Psoas muscle (tissue), 8 donors: ENCODE measurements at places on chromosomes 6 and 20. TPM values are rescaled to one million over a fixed set of nuclear protein-coding genes. Genes with fewer than 3 reads are reported as not detected.

Gene OR2H2
- polyA plus RNA-seq, result not detected

Gene MAFB
- 14.1 TPM for polyA plus RNA-seq

Gene B3GAT2
- polyA plus RNA-seq, result 0.04 TPM

Gene ROS1
- polyA plus RNA-seq, result 0.04 TPM

Gene CPXM1
- polyA plus RNA-seq, result 0.34 TPM

DNA sequence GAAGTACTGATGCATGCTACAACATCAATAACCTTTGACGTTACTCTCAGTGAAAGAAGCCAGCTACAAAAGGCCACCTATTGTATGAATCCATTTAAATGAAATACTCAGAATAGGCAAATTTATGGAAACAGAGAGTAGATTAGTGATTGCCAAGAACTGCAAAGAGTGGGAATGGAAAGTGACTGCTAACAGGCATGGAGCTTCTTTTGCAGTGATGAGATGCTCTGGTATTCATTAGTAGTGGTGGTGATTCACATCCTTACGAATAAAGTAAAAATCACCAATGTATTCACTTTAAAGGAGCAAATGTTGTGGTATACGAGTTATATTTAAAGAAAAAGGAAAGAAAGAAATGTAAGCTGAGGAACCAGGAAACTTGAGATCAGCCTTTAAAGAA, 126.8 kb upstream of the SAMD5 start:
- no peak for DNase-seq

DNA sequence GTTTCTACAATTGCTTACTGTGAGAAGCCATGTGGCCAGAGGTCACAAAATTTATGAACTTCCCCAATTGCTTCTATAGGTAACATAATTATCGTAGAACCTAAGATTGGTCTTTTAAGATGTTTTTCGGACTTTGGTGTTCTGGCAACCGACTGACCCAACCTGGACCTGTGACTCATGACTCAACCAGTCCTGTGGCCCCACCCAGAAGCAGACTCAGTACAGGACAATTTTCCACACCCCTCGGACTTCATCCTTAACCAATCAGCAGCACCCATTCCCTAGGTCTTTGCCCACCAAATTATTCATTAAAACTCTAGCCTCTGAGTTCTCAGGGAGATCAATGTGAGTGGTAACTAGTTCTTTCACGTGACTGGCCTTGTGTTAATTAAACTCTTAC, 26.4 kb upstream of the AKAP12 start:
- no peak for DNase-seq

DNA sequence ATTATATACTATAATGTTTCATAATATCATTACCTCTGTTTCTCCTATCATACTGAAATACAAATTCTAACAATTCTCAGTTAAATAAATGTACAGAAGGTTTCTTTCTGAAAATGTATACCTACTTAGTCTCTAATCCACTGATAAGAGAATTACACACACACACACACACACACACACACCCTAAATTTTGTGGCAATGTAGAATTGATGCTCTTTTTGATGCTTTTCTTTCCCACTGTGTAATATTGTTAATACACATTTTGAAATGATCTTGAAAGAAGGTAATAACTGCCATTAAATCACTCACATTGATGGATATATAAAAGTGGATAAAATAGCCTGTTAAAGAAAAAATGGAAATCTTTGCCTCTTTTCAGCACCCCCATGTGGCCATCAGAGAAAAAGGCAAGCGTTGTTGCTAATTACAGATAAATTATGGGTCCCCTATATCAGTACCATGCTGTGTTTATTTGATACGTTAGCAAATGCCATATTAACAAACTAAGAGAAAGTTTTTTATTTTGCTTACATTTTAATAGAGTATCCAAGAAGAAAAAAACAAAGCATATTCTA, 76.6 kb upstream of the VGLL2 start:
- DNase-seq, result no peak

DNA sequence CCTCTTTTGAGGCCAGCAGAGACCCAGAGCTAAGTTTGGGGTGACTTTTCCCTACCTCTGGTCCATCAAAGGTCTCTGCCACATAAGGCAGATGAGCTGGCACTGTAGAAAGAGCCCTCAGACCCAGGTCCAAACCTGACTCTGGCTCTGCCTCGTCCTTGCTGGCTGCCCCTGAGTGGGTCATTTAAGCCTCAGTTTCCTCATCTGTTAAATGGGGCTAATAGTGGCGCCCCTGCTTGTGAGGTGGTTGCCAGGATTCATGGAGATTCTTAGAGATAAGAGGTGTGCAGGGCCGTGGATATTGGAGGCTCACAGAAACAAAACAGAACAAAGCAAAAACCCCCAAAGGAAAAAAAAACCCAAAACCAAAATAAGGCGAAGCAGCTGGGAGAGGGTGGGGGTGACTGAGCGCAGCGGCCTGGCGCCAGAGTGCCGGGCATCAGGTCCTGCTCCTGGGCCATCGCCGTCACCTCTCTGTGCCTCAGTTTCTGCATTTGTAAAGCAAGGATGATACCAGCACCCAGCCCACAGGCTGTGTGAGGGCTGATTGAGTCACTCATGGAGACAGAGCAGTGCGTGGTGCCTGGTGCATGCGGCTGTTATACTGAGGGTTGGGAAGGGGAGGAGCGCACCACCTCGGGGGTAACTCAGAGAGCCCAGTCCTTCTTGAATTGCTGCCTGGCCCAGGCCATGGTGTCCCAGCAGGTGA, 133.8 kb upstream of the PTPN1 start:
- no peak for DNase-seq

GRCh38 chr20:33660035-33660684, 2.0 kb upstream of the C20orf144 start:
- no peak for DNase-seq

- no peak for DNase-seq
Measured at GRCh38 chr6:137102050-137102848, 57.5 kb upstream of the IL20RA start.

DNA sequence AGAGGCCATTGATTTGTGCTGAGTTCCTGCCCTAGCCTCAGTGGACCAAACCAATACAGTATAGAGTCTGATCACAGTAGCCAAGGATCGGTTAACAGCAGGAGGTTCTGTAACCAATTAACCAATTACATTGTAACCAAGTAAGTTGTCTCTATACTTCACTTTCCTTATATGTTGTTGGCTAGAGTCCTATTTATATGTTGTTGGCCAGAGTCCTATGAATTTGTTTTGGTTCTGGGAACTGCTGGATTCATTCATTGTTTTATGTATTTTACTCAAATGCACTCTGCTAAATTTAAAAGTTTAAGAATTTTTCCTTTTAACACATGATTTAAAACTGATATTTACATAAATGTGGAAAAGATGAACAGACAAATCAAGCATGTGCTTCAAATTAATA, 597.4 kb upstream of the HS3ST5 start:
- DNase-seq, result no peak

- DNase-seq, result no peak
Measured at GRCh38 chr20:33787253-33787891, 23.8 kb upstream of the CHMP4B start.

DNA sequence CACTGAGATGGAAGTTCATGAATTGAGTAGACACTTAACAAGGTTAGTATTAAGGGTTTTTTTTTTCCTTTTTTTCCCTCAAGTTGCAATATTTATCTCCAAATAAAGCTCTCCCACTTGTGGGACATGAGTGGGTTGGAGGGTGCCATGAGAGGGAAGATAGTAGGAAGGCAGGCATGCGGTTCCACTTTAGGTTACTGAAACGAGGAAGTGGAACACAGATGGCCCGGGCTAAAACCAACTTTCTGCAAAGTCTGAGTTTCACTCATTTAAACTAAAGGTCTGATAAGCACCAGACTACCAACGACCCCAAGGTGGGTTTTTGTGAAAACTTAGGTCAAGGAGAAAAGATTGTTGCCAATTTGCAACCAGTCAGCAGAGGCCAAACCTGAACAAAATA, 42.2 kb downstream of the TBC1D7 start:
- DNase-seq, result no peak

GRCh38 chr6:138008791-138009190, 98.4 kb downstream of the PERP start:
- no peak for DNase-seq

- DNase-seq, result no peak
Measured at GRCh38 chr6:105445481-105445880, 42.6 kb upstream of the PREP start.

GRCh38 chr20:57895161-57895855, 185.5 kb upstream of the PMEPA1 start:
- no peak for DNase-seq

DNA sequence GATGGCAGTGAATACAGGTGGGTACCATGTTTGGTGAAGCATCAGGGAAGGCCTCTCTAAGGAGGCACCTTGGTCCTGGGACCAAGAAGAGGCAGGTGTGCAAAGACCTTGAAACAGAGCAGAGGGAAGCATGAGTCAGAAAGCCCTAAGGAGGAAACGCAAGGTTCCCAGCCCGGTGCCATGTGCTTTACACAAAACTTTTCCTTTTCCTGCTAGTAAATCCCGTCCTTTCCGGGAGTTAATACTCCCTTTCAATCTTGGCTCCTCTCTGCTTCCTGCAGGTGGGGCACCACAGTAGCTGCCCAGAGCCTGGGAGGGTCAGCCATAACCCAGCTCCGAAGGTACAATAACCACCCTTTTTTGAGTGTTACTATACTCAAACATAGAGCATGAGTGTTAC, 19.4 kb upstream of the SLC23A2 start:
- no peak for DNase-seq

DNA sequence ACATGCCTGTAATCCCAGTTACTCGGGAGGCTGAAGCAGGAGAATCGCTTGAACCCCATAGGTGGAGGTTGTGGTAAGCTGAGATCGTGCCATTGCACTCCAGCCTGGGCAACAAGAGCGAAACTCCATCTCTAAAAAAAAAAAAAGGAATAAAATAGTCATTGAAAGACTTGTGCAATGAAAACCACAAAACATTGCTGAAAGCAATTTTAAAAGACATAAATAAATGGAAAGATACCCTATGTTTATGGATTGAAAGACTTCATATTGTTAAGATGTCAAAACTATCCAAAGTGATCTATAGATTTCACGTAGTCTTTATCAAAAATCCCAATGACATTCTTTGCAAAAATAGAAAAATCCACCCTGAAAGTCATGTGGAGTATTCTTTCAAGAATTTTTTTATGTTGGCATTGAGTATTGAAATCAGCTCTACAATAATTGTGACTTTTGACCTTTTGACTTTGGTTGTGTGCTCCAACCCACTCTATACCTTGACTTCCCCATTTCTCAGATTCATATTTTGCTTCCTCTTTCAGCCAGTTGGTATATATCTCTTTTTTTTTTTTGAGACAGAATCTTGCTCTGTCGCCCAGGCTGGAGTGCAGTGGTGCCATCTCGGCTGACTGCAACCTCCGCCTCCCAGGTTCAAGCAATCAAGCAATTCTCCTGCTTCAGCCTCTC, 45.5 kb upstream of the SLC23A2 start:
- DNase-seq, result no peak

DNA sequence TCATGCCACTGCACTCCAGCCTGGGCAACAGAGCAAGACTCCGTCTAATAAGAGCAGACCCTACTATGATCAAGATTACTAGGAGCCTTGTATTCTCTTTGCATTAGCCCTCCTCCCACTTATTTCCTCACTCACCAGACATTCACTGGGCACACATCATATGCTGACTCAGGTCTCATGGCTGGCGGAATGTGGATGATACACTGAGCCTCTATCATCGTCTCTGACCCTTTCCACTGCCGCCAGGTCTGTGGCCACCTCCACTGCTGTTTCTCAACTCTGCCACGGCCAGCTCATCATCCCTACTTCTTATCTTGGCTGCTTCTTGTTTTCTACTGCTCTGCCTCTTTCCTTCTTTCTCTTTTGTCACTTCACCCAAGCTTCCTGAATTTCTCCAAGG, 161.0 kb downstream of the BACH2 start:
- no peak for DNase-seq

- no peak for DNase-seq
Measured at GRCh38 chr6:31170600-31170881, at the start of gene POU5F1. POU5F1 (minus strand) TSS chr6:31170682; CDS start chr6:31170620, 62 bp downstream.

DNA sequence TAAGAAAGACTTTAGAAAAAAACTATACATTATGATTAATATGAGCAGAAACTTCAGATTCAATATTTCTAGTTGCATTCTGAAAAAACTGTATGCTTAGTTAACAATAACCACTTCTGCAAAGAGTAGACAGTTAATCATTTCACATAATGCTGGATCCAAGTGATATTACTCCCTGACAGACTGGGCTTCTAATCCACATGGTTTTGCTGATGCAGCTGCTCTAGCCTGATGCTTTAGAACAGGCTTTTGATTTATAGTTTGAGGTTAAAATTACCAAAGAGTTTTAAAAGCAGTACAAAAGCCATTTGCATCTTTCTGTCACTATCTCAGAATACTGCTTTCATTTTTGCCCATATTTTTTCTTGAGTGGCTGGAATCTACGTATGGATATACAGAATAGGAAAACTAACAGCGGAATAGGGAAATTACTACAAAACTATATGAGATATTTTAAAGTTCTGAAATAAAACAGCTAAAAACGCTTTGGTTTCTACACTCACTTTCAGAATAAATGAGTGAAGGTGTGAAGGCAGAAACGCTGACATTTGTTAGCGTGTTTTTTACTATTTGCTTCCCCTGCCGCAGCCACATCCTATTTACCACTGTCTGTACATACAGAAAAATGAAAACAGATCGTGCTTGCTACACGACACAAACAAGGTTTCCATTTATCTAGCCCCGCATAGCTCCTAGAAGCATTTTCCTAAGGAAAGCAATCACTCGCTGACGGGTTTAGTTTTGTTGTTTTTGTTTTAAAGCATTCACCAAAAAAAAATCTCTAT, 61.7 kb downstream of the METTL24 start:
- no peak for DNase-seq

DNA sequence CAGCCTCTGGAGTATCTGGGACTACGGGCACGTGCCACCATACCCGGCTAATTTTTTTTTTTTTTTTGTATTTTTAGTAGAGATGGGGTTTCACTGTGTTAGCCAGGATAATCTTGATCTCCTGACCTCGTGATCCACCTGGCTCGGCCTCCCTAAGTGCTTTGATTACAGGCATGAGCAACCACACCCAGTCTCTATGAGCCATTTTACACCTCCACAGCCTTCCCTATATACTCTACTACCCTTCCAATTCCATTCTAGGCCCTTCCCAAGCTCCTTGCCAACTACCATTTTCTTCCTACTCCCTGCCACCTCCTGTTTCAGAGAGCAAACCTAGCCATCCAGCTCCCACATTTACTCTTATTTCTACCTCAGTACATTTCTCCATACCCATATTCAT, 7.7 kb upstream of the HLA-DMA start:
- no peak for DNase-seq

GRCh38 chr6:19812512-19813119, 24.6 kb upstream of the ID4 start:
- DNase-seq, result no peak

- no peak for DNase-seq
Measured at GRCh38 chr6:158760618-158761250, 58.4 kb downstream of the EZR start.
